ENCODE measurements at places on chromosomes 11 and 22.

DNA sequence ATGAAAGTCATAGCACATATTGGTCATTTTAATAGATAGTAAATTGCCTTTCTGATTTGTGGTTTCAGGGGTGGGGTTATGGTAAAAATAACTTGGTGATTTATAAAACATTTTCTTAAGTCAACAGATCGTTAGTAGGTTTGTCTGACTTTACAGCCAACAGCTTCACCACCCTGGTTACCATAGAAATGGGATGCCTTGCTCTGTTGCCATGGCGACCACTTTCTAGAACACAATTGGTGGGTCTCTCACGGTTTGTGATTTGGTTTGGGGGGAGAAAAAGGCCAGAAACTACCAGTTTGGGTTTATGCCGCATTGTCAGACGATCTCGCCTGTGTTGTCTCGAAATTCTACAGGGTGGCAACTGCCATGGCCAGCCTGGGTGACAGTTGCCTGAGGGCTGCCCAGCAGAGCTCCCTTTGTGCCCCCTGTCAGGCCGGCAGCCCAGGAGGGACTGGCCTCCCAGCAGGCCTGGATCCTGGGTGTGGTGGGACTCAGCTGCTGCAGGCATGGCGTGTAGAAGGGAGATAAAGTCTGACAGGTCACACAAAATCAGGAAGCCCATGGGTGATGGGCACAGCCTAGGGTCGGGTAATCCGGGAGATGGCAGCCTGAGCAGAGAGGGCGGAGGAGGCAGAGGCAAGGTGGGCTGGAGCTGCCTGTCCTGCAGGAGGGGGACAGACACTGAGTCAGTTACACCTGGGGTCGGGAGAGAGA is 30.9 kb downstream of the KCNC1 start:
- peak; percentile 54 for DNase-seq

DNA sequence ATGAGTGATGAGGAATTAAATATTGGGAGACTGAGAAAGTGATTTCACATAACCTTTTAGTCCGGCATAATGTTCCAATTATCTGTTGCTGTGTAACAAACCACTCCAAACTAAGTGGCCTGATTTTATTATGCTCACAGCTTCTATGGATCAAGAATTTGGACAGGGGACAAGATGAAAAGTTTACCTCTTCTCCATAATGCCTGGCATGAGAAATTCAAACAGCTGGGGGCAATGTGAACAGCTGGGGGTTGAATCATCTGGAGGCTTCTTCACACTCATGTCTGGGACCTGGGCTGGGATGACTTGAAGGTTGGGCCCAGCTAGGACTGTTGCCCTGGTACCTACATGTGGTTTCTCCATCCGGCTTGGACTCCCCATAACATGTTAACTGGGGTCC is 99.4 kb upstream of the DRD2 start:
- DNase-seq = no peak

GRCh38 chr11:114242032-114242431 is 54.2 kb upstream of the NNMT start:
- no peak for DNase-seq

- no peak for DNase-seq
Measured at GRCh38 chr22:24591286-24591830, 1.5 kb downstream of the LRRC75B start.

GRCh38 chr11:945986-946385 is 20.3 kb downstream of the AP2A2 start:
- DNase-seq = no peak

- no peak for DNase-seq
Measured at GRCh38 chr22:50573491-50574382, 4.5 kb downstream of the CPT1B start.

DNA sequence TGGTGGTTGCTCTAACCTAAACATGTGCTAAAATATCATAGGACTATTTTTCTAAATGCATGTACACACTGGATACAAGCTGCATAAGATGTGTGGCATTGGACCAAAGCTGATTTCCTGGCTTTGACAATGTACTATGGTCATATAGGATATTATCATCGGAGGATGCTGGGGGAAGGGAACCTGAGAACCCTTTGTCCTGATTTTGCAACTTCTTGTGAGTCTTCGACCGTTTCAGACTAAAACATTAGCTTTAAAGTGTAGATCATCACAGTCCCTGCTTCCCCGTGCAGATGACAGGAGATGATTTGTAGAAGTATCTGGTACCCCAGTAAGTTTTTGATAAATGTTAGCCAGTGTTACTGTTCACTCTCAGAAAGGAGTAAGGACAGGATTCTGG is 554.7 kb downstream of the MIAT start:
- DNase-seq = no peak

DNA sequence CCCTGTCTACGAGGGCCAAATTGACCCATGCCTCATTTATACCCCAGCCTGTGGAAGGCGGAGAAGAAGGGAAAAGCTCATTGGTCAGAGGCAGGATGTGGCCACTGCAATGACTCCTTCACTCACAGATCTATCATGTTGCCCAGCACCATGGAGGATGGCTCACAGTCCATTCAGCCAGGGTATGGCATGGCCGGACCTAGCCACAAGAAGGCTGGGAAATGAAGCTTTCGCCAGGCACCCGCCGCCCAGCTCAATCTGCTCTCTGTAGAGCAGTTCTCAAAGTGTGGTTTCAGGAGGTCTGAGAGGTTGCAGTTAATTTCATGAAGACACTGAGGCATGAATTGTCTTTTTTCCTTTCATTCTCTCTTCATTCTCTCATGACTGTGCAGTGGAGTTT is 40.6 kb upstream of the LINC01488 start:
- no peak for DNase-seq

- no peak for DNase-seq
Measured at GRCh38 chr22:30675436-30675835, 7.8 kb upstream of the DUSP18 start.

- DNase-seq = no peak
Measured at GRCh38 chr11:84714316-84714780, 912.8 kb downstream of the DLG2 start.

- no peak for DNase-seq
Measured at GRCh38 chr22:41907436-41908401, 7.2 kb downstream of the SHISA8 start.

GRCh38 chr11:121887976-121888557 is 227.9 kb downstream of the BLID start:
- no peak for DNase-seq

GRCh38 chr22:42997582-42998090 is 17.3 kb downstream of the PACSIN2 start:
- no peak for DNase-seq

DNA sequence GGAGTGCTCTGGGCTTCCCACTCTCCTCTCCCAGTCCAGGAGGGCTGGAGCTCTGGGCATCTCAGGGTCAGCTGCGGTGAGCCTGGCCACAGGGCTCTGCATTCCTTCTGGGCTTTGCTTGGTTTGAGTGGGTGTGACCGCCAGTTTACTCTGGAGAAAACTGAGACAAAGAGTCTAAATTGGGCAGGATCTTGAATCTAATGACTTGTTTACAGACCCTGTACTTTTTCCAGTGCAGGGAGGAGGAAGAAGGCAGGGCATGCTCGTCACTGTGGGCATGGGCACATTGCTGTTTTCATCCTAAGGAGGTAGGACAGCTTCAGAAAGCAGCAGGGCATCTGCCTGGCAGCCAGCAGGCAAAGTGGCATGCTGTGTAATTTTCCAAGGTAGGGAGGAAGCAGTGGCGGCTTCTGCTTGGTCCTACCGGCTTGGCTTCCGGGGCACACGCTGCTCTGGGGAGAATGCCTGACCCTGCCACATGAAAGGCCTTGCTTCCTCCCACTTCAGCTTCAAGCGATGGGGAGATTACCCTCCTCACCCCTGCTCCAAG is 22.9 kb downstream of the FLI1 start:
- DNase-seq = no peak

DNA sequence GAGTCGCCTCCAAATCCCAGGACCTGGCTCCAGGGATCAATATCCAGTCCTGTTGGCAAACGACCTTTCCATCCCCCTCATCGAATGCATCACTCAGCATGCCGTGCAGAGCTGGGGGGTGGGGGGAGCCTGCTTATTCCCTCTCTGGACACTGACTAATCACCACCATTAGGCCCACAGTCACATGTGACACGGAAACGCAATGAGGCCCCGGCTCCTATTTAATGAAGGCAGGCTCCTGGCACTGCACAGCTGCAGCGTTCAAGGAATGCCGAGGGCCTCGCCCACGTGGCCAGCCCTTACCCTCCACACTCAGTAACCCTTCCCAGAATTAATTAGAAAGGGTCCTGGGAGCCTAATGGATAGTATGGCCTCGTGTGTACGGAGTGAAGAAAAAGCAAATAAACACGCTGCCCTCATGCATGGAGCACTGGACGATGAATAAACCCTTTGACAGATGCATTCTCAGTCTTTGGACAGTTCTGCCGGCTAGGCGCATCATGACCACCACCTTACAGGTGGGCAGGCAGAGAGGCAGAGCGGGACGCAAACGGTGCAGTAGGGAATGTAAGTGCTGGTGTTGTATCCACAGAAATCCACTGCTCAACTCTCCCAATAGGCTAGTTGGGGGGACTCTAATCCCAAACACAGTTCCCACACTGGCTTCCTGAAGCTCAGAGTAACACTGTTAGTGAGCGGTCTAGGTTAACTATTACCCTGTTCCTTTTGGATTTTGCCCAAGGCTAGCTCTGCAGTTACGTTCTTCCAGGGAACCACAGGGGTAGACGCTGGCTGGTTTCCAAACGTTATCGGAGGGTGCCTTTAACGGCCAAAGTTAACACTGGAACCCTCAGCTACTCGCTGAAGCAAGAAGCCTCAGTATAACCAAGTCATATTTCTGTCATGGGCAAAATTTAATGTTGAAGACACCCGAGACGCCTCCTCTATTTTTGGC is 490.1 kb downstream of the OPCML start:
- DNase-seq = no peak

GRCh38 chr11:22733475-22734248 is 67.3 kb downstream of the GAS2 start:
- no peak for DNase-seq

DNA sequence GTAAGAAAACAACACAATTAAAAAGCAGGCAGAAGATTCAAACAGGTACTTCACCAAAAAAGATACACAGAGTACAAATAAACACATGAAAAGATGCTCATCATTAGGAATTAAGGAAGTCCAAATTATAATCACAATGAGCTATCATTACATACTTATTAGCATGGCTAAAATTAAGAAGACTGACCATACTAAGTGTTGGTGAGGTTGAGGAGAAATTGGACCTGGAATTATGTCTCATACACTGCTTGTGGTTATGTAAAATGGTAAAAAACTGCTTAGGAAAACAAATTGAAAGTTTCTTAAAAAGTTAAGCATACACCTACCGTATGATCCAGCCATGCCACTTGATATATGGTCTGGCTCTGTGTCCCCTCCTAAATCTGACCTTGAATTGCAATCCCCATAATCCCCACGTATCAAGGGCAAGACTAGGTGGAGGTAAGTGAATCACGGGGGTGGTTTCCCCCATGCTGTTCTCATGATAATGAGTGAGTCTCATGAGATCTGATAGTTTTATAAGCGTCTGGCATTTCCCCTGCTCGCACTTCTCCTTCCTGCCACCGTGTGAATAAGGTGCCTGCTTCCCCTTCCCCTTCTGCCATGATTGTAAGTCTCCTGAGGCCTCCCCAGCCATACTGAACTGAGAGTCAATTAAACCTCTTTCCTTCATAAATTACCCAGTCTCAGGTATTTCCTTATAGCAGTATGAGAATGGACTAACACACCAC is 4.8 kb downstream of the SAAL1 start:
- no peak for DNase-seq
